ENCODE measurements at places on chromosomes 3 and 15.

- DNase-seq, result no peak
These were observed 140.2 kb downstream of the CACNA2D3 start for GRCh38 chr3:54262541-54262940.

DNA sequence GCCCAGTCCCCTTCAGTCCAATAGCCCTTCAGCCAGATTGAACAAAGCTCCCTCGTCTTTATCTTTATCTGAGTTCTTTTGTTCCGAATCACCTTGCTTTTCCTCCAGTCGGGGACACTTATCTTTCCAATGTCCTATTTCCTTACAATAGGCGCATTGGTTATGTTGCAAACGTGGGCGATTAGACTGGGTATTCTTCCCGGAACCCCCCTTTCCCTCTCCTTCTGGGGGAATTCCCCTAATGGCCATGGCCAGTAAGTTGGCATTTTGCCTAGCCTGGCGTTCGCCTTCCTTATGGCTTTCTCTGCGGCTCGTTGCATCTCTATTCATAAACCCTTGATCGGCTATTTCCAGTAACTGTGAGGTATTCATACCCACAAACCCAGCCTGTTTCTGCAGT, 82.2 kb upstream of the VEPH1 start:
- no peak for DNase-seq

DNA sequence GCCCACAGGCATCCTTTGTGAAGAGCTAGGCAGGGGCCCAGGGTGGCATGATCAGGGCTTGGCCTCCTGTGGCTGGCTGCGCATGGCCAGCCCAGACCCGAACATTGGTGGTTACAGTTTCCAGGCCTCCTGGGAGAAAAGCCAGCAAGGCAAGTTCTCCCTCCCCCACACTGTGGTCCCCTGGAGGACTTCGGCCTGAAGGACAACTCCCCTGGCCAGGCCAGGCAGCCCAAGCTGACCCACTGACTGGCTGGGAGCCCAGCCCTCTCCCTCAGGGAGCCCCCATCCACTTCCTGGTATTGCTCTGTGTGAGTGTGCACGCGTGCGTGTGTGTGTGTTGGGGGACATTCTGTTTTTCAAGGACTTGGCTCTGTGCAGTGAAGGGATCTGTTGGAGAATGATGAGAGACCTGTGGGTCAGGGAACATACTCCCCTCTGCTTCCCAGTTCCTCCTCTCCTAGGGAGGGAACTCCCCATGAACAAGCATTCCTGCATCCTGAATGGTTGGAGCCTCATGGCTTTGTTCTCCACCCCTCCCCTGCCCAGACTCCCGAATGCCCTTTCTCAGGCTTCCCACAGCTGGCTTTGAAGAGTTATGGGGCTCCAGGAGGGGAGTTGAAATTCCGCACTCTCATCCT, 29.5 kb downstream of the CORO2B start:
- DNase-seq, result no peak

GRCh38 chr3:133377396-133377795, 22.5 kb upstream of the BFSP2 start:
- no peak for DNase-seq

DNA sequence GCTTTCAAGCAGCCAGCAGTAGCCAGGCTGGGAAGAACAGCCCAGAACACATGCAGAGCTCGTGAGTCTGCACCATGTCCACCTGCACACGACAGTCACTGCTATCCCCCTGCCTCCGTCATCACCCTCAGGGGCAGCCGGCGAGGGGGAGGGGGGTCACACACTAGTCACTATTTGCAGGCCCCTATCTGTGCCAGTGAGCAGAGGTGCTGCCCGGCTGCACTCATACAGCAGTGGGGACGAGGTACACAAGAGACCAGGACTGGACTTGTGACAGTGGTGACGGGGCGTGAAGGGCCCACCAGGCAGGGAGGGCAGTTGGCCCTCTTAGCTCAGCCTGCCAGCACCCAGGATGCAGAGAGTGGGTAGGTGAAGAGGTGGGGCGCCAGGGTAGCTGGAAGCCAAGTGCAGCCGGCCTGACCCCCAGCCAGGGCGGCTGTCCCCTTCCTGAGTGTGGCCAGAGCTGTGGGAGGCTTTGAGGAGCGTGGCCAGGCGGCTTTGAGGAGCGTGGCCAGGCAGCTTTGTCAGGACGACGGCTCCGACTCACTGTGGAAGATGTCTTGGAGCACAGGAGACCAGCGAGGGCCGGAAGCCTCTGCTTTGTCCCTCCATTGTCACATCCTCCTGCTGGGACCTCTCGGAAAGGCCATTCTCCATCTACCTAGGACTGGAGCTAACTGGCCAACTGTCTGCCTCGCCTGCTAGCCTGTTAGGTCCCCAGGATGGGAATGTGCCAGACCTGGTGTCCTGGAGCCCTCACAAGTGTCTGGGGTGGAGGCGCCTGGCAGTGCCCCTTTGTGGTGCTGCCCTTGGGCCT, 52.1 kb upstream of the FGD5 start:
- no peak for DNase-seq

- DNase-seq, result no peak
These were observed 18.3 kb downstream of the SLC12A8 start for GRCh38 chr3:125194061-125194848.

DNA sequence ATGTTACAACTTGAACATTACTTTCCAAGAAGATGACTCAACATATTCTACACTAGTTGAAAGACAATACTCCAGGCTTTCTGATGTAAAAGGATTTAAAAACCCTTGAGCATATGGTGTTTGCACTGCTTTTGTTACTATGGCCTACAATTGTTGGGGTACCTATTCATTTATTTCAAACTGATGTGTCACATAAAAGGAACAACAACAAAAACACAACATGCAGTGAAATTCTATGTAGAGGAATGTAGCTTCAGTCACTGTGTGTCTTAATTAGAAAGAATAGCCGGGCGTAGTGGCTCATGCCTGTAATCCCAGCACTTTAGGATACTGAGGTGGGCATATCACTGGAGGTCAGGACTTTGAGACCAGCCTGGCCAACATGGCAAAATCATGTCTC, 1.6 kb downstream of the SPATA16 start:
- DNase-seq, result no peak

- no peak for DNase-seq
These were observed 14.8 kb downstream of the PIK3R4 start for GRCh38 chr3:130731817-130732216.

DNA sequence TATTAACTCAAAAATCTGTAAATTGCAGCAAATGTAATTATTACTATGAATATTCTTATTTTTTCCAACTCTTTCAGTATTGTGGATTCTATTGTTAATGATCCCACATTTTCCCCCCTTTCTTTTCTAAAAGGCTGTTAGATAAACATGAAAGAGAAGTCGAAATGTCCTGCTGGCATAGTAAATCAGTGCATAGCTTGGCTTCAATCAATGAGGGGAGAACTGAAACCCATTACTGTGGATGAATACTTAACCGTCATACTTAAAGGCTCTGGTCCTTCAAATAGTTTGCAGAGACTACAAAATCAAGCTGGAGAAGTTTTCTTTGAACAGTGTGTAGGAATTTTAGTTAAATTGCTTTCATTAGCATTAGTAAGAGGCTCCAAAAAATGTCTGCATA, 667.9 kb downstream of the CADM2 start:
- DNase-seq, result no peak

DNA sequence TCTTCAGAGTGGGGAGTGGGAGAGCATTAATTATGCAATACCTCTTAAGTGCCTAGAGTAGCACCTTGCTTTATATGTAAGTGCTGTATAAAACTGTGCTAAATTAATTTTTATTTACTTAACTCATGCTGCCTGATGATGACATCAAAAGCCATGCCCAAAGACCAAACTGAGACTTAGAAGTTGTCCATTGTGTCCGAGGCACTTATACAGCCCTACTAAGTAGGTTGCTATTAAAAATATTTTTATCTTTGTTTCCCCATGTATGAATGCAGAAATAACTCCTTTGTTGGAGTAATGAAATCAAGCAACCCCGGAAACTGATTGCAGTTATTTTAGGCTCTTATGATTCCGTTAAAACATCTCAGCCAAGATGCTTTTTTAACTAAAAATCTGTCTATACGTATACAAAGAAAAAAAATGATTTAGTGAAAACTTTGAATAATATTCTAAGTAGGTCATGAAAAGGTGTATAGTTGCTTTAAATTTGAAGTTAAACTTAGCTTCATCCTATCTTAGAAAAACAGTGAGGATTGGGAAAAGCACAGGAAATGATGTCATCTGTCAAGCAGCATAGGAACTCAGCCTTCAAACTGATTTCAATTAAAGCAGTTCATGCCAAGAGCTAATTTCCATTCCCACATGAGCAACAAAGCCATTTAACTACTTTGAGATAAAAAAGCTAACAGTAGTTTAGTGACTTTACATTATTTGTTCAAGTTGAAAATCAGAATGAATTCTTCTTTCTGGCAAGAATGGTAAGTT, 43.0 kb downstream of the FBN1 start:
- DNase-seq, result no peak

Measured in activated CD4-positive, alpha-beta T cell treated with anti-CD3 and anti-CD28 coated beads, Interleukin-2, amount 50 U/mL, for 24 hours (primary cell).